Lower leg skin (tissue), 4 donors: ENCODE measurements at places on chromosomes 3 and 15.

GRCh38 chr3:94420931-94421330 is 358.1 kb downstream of the NSUN3 start:
- no peak for DNase-seq

- no peak for DNase-seq
Measured at GRCh38 chr3:157074981-157075380, 85.0 kb downstream of the CCNL1 start.

DNA sequence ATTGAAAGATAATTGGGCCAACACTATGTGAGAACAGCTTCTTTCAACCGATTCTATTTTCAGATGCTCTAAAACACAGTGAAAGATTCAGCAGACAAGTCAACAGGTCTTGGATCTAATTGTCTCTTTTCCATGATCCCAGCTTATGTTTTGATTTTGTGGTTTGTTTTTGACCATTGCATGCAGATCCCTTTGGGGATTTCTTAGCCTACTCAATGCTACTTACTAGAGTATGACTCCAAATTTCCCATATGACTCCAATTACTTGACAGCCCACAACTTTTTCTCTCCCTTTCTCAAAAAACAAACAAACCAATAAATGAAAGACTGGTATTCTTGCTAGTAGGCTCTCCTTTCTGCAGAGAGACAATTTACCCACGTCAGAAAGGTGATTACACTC is 67.1 kb downstream of the KCNH8 start:
- DNase-seq = no peak

DNA sequence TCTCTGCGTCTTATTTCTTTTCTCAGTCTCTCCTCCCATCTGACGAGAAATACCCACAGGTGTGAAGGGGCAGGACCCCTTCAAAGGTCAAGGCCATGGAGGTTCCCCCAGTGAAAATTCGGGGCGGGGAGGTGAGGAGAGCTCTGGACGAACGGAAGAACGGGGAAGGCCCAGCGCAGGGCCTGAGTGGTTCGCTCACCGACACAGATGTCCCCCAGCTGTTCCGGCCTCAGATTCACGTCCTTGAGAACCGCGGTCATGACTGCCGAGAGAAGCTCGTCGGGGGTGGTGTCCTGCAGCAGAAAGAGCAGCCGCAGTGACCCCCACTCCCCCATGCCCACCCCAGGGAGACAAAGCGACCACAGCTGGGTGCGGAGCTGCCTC is 542 bp downstream of the ACAA1 start:
- no peak for DNase-seq

DNA sequence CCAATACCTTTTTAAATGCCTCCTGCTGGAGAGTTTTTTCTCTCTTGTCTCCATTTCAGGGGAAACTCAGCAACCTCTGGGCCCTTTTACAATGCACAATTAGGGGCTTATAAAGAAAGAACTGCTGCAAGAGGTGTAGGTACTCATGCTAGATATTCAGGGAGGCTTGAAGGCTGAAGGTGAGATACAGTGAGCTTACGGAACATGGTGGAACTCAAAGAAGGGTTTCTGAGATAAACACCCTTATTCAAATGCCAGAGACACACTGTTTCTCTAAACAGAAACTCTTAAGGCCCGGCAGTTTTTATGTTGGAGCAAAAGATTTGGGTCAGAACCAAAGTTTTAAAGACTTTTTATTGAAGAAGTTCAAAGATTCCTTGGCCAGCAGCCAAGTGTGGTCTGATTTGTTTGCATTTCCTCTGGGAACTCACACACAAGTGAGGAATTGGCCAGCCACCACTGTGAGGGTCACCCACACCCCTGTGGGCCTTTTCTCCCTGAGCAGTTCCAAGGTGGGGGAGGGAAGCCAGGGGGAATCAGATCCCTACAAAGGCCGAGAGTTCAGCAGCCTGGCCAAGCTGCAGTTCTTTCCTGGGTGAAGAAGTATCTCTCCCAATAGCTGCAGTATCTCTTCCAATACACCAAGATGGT is 47.8 kb downstream of the TNFAIP8L3 start:
- DNase-seq = no peak

- DNase-seq = no peak
Measured at GRCh38 chr3:156561533-156561932, 6.6 kb upstream of the SSR3 start.

- DNase-seq = no peak
Measured at GRCh38 chr3:21798356-21799088, 47.5 kb upstream of the ZNF385D start.

DNA sequence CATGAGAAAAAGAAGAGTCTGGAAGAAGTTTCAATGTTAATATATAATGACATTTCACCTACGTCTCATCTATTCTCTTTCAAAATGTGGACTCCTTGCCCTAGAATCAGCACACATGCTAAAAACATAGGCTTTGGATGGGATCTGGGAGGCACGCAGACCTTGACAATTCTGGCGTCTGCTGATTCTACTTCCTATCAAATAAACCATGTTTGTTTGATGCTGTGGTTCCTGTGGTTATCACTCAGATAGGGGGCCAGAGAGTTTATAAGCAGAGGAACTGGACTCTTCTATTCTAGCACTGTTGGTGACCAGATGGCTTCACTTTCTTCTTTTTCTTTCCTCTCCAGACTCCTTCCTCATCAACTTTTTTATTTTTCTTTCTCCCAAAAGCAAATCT is 336.8 kb downstream of the DIPK2A start:
- DNase-seq = no peak

DNA sequence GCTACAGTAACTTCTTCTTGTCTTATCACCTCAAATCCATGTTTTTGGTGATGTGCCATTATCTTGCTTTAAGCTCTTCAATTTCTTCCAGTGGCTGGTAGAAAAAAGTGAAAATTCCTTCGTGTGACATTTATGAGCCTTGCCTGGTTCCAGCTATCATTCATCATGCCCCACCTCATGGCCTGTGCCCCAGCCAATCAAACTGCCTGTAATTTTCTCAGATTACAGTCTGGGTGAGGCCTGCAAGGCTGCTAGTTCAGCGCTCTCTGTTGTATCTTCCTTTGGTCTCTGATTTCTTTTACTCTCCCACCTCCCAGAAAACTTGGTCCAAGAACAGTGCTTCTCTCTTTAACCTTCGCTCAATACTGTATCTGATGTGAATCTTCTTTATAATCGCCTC is 249.3 kb upstream of the ZNF717 start:
- no peak for DNase-seq
